Activated T-helper 9 cell treated with anti-CD3 and anti-CD28 coated beads, Interleukin-2, amount 50 U/mL, for 16 hours (primary cell): ENCODE measurements at places on chromosomes 16 and 17.

DNA sequence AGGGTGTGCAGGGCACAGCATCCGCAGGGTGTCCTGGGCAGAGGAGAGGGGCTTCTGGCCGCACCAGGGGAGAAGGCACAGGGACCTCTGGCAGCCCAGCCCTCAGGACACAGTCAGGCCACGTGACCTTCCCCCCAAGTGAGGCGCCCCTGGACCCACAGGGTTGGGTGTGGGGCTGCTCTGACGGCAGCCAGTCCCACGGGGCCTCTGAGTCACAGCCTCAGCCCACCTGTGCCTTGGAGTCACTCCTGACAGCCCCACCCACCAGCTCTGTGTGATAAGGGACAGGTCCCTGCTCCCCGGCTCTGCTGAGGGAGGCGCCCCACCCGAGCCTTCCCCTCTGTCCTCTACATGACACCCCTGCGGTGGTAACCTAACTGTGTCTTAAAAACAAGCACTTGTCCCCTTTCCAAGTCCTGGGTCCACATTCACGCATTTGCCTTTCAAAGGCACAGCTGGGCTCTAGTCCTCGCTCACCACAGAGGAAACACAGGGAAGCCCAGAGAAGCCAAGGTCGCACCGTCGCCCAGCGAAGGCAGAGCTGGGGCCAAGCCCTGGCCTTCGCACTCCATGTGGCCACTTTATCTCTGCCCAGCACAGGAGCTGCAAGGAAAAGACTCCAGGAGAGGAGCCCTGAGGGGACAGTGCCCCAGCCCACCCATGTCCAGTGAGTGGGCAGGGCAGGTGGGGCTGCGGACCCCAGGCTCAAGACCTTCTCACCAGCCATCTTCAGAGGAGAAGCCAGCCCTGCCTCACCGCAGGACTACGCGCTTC lies 5.1 kb upstream of the NPTX1 start:
- no peak for DNase-seq

- no peak for DNase-seq
These were observed 1.7 kb upstream of the MAZ start for GRCh38 chr16:29804455-29805231.

GRCh38 chr16:79170555-79171246 lies 429.8 kb downstream of the MAF start:
- DNase-seq, result no peak

- DNase-seq, result no peak
These were observed 9.4 kb downstream of the RPAIN start for GRCh38 chr17:5429191-5429887.
